ENCODE measurements at places on chromosomes 12 and 14.

DNA sequence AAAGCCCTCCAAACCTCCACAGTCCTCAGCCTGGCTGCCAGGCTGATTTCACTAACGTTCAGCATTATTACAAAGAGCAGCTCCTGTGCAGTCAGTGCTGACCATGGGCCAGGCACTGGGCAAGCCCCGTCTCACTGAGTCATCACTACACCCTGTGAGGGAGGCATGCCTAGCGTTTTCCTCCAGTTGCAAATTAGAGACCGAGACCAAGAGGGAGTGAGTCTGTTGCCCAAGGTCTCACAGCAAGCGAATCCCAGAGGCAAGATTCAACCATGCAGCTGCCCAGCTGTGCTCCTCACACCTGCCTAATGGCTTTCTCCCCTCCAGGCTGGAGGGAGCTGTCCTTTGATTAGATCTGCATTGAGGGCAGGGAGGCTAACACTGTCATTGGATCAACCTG, 229.3 kb upstream of the LHX5 start:
- DNase-seq, result no peak

- DNase-seq, result no peak
These were observed 366.1 kb downstream of the MED13L start for GRCh38 chr12:115911360-115911759.

DNA sequence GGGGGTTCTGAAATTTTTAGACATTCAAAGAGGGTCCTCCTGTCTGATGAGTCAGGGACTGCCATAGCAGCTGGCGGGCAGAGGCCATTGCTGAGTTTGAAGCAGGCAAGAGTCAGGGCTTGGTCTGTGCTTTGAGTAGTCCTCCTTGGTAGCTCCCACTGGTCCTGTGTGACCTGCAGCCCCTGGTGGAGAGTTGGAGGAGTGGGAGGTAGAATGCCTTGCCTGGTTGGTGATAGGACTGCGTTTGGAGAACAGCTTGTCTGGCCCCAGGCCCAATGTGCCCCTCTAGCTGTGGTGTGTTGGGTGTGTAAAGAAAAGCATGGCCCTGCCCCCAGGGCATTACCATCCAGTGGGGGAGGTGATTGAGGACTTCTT, 116.7 kb downstream of the BEGAIN start:
- no peak for DNase-seq

- DNase-seq, result no peak
These were observed 167.9 kb downstream of the PHETA1 start for GRCh38 chr12:111201036-111201435.

DNA sequence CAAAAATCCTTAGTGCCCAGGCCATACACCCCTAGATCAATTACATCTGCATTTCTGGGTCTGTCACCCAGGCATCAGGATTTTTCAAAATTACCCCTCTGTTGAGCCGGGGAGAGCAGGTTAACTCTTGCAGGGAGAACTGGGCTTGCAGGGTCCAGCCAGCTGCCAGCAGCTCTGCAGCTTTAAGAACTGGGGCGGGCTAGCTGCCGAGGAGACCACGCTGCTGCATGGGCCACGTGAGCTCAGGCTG, at the start of gene DGLUCY:
TSS of gene DGLUCY (plus strand) at position 245 of the 250 bp plus-strand sequence. CDS start 46,222 bp downstream, outside the sequence.
- peak; percentile 79 for DNase-seq

DNA sequence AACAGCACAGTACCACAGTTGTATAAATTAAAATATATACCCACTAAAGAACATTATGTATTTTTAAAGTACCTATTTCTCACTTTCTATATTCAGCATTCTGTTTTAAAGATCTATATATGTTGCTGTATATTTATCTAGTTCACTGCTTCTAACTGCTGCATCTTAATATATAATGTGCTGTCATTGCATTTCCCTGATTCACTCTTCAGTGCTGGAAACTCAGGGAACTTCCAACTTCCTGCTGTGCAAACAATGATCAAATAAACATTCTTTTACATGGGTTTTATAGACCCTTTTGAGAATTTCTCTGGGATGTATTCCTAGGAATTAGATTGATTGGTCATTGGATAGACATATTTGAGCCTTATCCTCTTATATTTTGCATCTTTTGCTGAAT, 379.1 kb downstream of the APAF1 start:
- DNase-seq, result no peak

- no peak for DNase-seq
These were observed 932.3 kb downstream of the DIO2 start for GRCh38 chr14:79278798-79279644.

DNA sequence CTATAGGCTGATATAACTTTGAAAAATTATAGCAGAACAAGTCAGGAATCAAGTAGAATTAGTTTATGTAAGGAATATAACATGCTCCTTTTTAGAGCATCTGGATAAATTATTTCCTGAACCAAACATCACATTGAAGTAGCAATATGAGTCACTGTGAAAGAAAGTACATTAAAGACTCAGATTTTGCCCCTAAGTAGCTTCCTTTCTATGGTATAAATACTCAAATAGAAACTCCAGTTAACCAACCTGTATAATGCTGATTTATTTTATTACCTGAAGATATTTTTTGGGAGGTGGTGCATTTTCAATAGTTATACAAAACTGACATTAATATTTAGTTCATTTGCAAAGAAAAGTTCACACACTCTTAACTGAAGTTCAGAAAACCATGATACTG, 312.1 kb downstream of the ITPR2 start:
- no peak for DNase-seq

DNA sequence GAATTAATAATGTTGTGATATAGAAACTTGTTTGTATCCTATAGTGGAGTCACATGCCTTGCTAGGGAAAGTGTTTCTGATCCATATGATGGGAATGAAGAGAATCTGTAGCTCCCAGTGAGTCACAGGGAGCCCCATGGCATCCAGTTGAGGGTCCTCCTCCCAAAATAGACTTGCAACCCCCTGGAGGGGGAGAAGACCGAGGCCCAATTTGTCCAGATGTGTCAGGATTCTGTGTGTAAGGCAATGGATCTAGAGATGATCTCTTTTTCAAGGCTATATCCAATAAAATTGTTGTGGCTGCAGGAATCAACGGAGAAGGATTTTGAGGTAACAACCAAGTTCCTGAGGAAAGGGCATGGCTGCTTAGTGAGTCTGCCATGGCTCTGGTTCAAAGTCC, 121.8 kb downstream of the BCL11B start:
- no peak for DNase-seq

DNA sequence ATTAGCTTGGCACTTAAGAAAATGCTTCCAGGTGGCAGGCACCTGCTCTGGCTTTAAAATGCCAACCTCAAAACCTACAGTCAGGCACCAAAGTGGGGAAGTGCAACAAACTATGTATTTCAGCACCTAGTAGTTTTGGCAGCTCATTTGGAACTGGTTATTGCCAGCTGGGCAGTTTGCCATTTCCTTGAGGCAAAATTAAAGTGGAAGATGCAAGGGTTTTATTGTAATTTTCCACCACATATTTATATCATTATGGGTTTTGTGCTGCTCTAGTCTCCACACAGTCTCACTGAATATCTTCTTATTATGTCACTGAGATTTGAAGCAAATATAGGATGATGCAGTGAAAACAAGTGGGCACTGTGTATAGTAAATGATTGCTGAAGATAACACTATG, 117.0 kb downstream of the PRKD1 start:
- DNase-seq, result no peak

- DNase-seq, result no peak
These were observed 27.8 kb downstream of the EFCAB11 start for GRCh38 chr14:89926694-89927093.

GRCh38 chr12:110382683-110383082, 20.8 kb downstream of the ANAPC7 start:
- DNase-seq, result no peak

DNA sequence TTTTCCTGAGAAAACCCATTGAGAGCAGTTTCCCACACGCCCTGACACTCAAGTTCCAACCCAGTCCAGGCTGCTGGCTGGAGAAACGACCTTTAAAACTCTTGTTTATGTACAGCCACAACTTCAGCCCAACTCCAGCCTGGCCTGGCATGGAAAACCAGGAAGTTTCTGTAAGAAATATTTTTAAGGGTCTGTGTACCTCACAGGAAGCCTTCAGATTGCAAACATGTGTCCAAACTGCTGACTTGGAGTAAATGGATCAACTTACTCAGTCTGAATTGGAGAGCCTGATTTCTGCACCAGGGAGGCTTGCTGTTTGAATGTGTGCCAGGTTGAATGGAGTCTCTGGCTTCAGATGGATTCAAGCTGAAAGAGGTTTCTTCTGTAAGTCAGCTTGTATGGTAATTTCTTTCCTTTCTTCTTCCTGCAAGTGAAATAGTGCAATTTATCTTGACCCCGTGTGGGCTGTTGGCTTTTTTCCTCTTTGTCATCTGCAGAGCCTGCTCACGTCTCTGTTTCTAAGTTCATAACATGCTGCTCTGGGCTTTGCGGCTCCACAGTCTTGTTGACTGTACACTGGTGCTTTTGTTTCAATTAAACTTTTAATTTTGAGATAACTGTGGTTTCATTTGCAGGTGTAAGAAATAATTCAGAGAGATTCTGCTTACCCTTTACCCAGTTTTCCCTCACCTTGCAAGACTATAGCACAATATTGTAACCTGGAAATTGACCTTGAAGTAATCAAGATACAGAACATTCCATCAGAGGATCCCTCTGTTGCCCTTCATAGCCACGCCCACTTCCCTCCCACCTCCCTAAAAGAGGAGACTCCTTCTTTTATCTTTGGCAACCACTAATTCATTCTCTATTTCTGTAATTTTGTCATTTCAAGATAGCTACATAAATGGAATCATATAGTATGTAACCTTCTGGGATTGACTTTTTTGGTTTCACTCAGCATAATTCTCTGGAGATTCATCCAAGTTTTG, 109.7 kb upstream of the PRMT8 start:
- no peak for DNase-seq

DNA sequence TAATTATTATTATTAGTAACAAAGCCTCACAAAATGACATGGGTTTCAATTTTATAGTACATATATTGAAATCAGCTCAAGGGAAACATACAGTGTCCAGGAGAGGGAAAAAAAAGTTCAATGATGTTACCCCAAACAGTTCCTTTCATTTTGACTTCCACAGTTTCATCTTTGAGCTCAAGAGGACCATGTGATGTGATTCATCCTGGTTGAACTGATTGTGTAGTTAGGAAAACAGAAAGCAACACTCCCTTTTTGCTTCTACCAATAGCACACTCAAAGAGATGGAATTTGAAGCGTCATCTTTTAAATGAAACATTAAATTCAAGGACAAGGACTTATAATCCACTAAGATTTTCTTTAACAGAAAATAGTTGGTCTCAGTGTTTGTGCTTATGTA, 461.0 kb downstream of the FOXG1 start:
- DNase-seq, result no peak

DNA sequence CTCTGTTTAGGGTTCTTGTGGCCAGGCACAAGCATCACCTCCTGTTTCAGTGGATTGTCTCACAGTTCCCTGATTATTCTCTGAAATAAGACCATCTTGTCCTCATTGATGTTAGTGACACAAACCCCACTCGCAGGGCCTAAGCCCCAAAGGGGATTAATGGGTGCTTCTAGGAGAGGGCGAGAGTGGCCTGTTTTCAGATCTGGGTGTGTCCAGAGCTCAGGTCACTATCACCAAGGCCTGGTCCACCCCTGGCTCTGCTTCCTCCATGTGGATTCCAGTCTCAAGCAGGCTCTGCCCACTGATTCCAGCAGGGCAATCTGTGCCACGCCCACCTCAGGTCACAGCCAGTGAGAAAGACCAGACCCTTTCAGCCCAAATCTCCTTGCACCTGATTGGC, 361.9 kb downstream of the ADGRD1 start:
- DNase-seq, result no peak

DNA sequence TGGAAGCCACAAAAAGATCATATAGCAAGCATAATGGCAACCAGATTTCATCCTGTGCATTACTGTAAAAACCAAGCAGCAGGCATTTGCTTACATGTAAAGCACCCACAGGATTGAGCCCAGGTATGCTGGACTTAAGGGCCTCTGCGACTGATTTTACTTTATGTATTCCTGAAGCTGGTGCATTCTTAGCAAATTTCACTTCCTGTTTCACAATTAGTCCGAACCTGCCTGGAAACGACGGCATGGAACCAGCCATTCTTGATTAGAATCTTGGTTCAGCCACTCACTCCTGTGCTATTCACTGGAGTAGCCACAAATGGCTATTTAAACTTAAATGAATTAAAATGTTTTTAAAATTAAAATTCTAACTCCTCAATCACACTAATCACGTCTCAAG, 239.2 kb downstream of the NUAK1 start:
- DNase-seq, result no peak

DNA sequence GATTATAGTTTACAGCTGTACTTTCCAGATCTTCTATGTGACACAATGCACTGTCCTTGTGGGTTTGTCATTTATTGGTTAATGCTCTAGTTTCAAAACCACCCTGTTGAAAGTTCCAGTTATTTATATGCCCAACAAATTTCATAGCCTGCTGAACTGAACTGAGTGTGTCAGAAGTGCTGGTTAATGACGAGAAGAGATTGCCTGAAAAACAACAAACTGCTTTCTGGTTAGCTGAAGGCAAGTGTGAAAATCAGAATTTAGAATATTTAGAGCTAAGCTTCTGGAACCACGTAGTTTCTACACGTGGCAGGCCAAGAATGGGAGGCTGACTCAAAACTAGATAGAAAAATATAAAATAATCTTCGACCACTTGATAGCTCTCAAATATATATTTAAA, 19.1 kb upstream of the RIN3 start:
- DNase-seq, result no peak

DNA sequence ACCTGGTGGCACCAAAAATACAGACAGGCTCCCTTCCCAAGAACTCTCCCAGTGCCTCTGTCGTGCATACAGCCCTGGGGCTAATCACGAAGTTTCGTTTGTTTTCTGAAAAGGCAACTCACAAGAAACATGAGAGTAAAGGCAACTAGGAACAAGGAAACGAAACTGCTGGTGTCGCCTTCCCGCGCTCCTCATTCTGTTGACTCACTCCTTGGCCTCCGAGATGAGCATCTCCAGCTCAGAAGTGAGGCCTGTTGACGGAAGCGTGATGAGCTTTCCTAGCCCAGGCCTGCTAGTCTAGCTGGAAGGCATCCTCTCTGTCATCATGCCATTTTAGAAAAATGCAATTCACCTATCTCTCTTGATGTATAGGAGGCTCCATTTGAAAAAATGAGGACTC, 50.5 kb downstream of the TTC9 start:
- DNase-seq, result no peak

DNA sequence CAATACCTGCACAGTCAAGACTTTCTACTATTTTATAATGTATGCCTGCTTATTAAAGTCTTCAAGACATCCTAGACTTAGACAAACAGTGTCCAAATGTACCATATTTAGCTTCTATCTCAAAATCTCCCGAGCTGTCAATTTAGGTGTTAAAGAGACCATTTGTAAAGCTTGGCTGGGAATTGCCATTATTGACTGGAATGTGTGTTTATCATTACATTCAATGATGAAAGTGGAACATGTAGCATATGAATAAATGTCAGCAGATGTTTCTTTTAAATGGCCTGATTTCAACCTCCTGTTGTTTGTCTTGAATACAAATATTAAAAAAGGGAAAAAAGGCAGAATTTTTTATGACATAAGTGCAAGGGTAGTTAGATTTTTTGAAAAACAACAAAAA, 572.3 kb downstream of the PRKD1 start:
- DNase-seq, result no peak

DNA sequence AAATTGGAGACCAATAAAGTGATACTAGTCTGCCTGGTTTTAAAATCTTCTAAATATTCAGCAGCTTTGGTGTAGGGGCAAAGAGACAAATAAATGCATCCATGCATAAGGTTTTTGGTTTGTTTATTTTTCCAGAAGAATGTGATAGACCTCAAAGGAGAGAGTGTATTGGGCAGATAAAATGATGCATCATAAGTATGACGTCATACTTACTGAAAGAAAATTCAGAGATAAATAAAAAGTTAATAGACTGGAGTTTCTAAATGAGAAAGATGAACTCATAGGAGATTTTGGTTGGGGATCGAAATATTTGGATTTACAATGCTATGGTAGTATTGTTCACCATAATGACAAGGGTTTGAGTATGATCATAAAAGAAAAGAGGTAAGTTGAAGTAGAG, 10.2 kb downstream of the SYT10 start:
- DNase-seq, result no peak

Measured in GM10248 (cell line).